NCI-H748 treated with DMSO at 0.1 percent for 48 hours (cell line): ENCODE measurements at places on chromosomes 16 and 17.

- no peak for DNase-seq
These were observed 430.3 kb upstream of the GOT2 start for GRCh38 chr16:59164461-59164860.

- no peak for DNase-seq
These were observed 119.6 kb downstream of the CA4 start for GRCh38 chr17:60269417-60269816.

DNA sequence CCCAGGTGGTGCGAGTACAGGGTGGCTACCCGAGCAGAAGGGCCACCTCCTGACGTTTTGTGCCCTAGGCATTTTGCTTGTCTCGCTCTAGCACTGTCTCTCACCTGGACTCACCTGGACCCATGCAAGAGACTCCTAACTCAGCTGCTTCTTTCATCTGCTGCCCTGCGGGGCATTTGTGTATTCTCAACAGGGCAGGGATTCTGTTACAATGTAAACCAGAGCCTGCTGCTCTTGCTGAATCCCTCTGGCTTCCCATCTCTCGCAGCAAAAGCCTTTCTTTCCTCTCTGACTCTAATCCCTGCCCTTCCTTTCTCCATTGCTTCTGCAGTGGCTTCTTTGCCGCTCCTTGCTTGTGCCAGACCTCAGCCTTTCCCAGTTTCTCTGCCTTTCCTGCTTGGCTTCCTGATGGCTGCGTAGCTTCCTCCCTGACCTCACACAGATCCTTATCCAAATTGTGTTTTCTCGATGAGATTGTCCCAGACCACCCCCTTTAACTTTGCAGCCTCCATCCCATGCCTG lies 10.2 kb downstream of the ARSG start:
- DNase-seq = peak; percentile 57

DNA sequence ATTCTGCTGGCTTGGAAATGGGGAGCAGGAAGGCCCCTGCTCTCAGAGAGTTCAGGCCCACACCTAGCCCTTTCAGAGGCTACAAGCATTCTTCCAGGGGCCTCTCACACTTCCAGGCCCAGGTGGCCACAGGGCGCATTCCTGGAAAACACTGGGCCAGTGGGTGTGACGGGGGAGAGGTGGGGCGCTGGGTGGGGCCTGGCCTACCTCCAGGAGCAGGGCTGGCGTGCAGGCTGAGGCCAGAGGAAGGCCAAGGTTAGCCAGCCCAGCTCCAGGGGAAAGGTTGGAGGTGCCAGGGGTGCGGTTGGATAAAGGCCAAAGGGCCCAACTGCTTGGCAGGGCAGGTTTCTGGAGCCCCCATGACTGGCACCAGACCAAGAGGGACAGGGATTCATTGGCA lies 198.2 kb downstream of the MAF start:
- no peak for DNase-seq

- no peak for DNase-seq
These were observed 9.2 kb upstream of the NF1 start for GRCh38 chr17:31085563-31085962.

DNA sequence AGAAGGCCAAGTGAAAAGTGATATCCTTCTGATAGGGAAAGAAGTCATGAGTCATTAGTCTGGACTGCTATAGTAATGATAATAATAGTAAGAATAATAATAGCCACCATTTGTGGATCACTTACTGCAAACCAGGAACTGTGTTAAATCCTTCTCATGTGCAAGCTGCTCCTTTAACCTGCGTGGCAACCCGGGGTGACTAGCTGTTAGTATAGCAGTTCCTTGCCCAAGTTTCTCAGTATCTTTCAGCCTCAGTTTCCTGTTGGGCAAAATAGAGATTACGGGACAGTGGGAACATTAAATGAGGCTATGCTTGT lies 129.5 kb downstream of the CDH13 start:
- DNase-seq = no peak

GRCh38 chr16:66028510-66029216 lies 337.8 kb upstream of the CDH5 start:
- DNase-seq = no peak

DNA sequence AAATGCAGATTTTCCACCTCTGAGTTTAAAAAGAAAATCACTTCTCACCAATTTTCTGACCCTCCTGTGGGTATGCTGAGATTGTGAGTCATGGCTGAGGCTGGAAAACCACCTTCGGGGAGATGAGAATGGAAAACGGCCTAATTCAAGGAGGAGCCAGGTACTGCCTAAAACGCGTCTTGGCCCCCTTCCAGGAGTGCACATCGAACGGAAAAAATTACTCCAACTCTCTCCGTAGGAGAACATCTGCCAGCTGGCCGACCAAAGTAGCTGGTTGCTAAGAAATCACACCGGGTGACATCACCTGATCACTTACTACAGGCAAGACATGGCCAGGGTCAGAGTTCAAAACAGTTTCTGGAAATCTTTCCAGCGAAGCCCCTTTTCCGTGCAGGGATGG lies 107.6 kb downstream of the ZNF423 start:
- no peak for DNase-seq

DNA sequence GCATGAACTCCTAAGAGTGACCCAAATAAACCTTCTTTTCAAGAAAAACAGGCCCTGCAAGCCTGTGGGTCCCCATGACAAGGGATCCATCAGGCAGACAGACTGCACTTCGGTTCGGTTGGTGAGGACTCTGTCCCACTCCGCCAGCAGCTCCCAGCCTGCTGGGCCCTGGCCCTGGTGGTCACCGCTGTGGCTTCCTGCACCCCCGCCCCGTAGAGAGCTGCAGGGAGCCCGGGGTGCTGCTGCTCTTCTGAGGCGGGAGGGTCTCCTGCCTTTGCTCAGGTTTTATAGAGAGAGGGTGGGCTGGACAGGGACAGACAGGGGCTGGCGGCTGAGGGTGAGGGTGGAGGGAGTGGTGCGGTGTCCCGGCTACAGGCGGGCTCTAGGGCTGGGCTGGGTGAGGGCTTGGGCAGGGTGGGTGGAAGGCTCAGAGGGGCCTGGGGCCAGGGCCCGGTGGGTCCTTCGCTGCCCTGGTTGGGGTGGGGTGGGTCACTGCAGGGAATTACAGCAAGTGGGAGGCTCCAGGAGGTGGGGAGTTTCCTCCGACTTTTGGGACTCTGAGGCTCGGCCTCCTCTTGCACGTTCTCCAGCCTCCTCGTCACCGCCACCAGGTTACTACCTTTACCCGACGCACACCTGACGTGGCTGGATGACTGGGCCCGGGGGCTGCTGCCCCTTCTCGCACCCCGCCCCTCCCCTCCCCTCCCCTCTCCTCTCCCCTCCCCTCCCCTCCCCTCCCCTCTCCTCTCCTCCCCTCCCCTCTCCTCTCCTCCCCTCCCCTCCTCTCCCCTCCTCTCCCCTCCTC lies 90.2 kb upstream of the CBX4 start:
- DNase-seq = no peak

DNA sequence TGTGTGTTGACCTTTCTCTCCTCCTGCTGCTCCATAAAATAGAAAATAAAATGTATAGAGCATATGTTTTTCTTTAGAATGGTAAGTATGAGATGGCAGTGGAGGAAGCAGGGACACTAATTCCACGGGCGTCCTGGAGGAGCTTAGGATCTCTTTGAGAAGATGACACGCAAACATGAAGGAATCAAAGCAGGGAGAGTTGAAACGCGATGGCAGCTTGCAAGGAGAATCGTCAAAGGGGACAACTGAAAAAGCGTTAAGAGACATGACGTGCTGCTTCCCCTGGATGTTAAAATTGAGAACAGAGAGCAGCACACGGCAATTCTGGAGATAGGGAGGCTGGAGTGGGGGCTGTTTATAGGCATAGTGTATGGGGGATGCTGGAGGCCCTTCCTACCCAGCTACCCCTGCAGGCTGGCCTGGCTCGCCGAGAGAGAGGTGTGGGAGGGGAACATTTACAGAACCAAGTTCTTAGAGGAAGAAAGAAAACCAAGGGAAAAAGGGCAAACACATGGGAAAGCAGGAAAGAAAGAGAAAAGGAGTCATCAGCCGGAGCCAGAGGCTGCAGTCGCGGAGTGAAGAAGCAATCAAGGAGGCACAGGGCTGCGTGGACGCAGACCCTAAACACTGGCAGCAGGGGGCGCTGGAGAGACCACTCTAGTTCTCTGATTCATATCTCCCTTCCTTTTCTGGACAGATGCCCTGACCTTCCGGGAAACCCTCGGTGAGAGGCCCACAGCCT lies 55.8 kb downstream of the MYH13 start:
- no peak for DNase-seq

- peak; percentile 57 for DNase-seq
These were observed 9.3 kb upstream of the IRX5 start for GRCh38 chr16:54921206-54921824.

GRCh38 chr17:67431249-67432015 lies 54.4 kb downstream of the PITPNC1 start:
- no peak for DNase-seq

DNA sequence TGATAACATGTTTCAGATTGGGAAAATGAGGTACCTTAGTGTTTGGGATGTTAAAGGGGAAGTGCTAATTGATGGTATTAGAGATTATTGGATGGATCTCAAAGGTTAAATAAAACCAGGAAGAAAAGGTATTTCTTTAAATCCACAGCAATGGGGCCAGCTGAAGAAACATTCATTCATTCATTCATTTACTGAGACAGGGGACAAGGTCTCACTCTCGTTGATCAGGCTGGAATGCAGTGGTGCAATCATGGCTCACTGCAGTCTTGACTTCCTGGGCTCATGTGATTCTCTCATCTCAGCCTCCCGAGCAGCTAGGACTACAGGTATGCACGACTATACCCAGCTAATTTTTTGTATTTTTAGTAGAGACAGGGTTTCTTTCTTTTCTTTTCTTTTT lies 19.8 kb downstream of the EARS2 start:
- DNase-seq = no peak

- no peak for DNase-seq
These were observed 28.5 kb upstream of the VAT1L start for GRCh38 chr16:77759821-77760220.

- no peak for DNase-seq
These were observed 143.9 kb downstream of the ANKFN1 start for GRCh38 chr17:56297184-56297583.

GRCh38 chr16:67782567-67783352 lies 23.6 kb downstream of the RANBP10 start:
- no peak for DNase-seq

- DNase-seq = no peak
These were observed 3.1 kb upstream of the LHX1 start for GRCh38 chr17:36934144-36934691.
